ENCODE measurements at places on chromosomes 2 and 18.

DNA sequence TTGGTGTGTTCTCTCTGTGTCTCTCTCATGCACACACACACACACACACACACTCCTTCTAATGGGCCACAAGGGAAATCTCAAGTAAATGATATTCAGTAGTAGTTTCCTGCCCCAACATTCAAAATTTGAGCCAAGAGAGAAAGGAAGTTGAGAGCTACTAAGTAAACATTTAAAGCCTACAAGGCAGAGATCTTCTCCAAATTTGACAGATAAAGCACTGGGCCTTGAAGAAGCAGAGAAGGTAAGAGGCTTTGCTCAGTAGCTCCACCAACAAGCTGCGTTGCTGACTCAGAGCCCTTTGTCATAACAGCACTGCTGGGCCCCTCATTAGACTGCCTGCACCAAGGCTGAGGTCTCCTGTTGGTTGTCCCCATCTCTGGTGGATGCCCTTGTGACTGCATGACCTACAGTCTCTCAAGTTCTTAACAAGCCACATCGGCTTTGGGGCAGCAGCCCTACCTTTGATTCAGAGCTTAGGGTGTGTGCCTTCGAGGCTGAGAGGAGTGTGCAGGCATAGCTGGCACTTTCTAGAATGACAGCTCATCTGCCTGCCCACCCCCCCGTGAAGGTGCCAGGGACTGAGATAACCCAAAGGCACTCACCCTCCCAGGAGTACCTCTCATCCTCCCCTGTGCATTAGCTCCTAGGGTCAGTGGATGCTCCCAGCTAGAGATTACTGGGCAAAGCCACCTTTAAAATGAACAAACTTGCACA is 32.3 kb upstream of the NEB start:
- no peak for DNase-seq

- DNase-seq: no peak
These were observed 8.6 kb upstream of the YES1 start for GRCh38 chr18:820591-821165.

DNA sequence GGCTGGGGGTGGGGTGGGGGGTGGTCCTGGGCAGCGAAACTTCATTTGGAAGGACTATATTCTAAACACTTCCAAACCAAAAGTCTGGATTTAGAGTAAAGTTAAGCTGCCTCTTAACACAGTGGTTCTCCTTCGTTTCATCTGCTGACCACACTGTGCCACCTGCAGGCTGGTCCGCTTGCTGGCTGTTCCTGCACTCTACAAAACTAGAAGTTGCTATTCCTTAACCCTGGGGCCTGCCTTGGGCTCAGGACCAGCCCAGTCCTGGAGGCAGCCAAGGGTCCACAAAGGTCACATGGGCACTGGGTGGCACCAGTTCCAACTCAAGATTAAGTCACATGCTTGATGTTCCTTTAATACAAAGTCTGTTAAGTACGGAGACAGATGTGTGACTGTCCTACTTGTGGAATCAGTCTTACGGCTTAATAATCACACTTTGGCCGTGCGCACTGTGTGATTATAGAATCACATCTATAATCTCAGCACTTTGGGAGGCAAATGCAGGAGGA is 195.4 kb downstream of the FAM210A start:
- no peak for DNase-seq

DNA sequence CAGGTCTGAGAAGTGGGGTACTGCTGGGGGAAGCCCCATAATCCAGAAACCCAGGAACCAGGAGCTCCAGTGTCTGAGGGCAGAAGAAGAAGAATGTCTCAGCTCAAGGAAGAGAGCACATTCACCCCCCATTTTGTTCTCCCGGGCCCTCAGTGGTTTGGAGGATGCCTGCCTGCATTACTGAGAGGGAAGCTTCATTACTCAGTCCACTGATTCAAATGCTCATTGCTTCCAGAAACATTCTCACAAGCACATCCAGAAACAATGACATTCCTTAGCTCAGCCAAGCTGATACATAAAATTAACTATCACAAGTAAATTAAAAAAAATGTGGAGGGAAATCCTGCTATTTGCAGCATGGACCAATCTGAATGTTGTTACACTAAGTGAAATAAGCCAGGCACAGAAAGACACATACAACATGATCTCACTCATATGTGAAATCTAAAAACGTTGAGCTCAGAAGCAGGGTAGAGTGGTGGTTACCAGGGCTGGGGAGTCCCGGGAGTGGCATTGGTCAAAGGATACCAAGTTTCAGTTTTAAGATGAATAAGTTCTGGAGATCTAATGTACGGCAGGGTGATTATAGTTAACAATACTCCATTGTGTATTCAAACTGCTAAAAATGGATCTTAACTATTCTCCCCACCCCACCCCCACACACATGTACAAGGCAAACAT is 459.3 kb downstream of the GALR1 start:
- no peak for DNase-seq

DNA sequence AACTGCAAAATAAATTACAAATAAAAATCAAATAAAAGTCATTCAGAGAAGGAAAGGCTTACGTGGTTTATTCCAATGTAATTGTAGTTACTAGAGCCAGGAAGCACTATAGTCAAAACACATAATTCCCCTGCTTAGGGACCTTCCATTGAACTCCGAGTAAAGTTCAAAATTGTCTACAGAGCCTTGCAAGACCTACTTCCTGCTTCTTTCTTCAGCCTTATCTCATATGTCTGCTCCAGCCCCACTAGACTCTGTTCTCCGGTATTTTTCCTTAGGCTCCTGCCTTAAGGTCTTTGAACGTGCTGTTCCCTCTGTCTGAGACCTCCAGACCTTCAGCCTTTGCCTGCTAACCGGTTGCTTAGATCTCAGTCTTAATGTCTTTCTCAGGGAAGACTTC is 104.3 kb downstream of the ARL6IP6 start:
- no peak for DNase-seq

DNA sequence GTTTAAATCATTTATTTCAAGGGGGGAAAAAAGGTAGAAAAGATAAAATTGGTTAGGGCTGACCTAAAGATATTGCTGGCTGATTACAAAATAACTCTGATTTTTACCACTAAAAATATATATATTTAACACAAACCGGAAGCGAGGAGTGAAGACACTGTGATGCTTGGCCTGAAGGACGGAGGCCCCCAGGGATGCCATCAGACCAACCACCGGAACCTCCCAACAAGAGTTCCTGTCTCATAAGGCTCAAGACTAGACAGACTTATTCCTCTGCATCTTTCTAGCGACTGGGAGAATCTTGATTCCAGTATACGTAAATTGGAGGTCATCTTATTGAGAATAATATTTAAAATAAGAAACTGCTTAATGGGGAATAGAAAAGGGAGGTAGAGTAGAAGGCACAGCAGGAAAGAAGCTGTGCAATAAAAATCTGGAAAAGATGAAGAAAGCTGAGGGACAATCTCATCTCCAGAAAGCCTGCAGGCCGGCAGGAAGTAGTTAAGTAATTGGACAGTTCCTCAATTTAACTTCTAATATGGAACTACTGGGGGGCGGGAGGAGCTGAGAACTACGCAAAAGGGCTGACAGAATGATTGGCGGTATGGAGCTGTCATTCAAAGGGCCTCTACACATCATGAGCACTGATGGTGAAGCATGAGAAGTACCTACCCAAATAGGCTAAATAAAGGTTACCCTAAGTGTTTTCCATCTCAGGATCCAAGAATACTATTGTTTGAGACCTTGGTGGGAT is 91.1 kb downstream of the DTNB start:
- no peak for DNase-seq

GRCh38 chr2:239940861-239941570 is 84.1 kb downstream of the NDUFA10 start:
- no peak for DNase-seq

- no peak for DNase-seq
These were observed 25.7 kb upstream of the IL1R1 start for GRCh38 chr2:102116630-102117471.
